ENCODE measurements at places on chromosomes 6 and 20. TPM values are rescaled to one million over a fixed set of nuclear protein-coding genes. Genes with fewer than 3 reads are reported as not detected.

DNA sequence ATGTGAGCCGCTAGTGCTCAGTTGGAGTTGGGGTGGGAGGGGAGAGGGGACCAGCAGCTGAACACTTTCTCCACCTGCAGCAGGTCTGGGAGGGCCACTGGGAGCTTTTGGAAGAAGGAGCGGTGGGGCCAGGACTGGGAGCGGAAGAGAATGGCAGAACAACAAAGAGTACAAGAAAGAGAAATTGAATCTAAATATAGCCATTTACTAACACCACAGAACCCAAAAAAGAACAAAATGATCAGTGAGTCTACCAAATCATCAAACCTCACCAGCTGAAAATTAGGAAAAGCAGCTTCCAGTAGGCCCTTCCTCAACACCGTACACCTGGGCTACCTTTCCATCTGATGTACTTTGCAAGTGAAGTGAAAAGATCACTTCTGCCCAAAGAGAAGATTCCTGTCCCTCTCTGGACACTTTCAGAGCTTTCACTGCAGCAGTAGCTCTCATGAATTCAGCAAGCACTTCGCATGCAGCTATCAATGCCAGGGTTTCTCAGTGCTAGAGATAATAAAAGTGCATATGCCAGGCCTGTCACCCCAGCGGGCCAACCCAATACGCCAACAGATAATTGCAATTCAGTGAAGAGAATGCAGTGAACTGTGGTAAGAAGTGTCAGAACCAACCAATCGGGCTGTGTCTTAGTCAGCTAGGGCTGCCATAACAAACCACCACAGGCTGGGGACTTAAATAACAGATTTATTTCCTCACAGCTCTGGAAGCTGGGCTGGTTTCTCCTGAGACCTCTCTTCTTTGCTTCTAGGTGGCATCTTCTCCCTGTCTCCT is 597 bp downstream of the LY86 start:
- peak overlapping the region; percentile 29 for H3K4me3 ChIP-seq
- H3K4me1 ChIP-seq = peaks cover 48% of the 10 kb centered on the region
- no peak for DNase-seq
- H3K36me3 ChIP-seq = no peaks in the 10 kb centered on the region

DNA sequence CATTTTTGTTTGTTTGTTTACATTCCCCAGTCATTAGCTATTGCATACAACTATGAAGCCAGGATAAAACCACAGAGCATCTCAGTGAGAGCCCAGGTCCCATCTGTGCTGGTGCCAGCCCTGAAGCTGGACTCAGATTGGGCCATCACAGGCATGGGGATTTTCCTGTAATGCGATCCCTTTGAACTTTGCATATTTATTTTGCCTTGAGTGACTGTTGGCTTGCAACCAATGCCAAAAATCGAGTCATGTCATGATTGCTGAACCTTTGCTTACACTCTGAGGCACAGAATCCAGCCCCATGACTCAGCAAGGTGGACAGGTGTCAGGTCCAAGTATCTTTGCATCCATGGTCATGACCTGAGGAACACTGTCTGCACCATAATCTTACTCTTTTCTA is 46.2 kb upstream of the GGTLC1 start:
- H3K27me3 ChIP-seq = no peaks in the 10 kb centered on the region
- DNase-seq = no peak
- H3K4me3 ChIP-seq = no peak overlapping the region
- H3K27ac ChIP-seq = no peak overlapping the region

DNA sequence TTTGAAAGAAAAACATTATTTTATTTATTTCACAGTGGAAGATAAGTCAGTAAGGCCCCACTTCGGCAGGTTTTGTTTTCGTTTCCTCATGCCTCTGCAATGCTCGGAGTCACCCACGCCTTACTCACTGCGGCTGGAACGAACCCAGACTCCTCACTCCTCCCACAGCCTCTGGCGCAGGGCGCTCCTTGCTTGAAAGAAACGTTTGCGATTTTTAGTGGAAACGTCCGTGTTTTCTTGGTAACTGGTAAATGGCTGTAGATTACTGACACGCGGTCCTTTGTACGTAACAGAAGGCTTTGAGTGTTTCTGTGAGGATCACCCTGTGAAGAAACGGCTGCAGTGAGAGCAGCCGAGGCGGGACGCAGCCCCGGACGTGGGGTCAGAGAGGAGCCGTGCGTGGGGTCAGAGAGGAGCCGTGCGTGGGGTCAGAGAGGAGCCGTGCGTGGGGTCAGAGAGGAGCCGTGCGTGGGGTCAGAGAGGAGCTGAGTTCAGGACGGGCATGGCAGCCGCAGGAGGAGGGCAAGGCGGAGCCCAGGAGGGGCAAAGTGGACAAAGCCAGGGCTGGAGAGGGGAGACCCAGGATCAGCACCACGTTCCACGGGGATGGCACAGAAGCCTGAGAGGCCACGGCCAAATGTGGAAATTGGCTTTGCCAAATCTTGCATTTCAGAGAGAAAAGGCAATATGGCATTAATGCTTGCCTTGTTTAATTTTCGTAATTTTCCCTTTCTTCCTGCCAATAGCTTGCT is 198.6 kb upstream of the THBS2 start:
- no peaks in the 10 kb centered on the region for H3K4me1 ChIP-seq
- no peak for DNase-seq
- H3K27me3 ChIP-seq = no peaks in the 10 kb centered on the region
- no peak overlapping the region for H3K27ac ChIP-seq

Gene MEI4
- not detected for total RNA-seq

Gene FRS3
- total RNA-seq = 9.9 TPM

- H3K4me3 ChIP-seq = no peak overlapping the region
- H3K4me1 ChIP-seq = no peaks in the 10 kb centered on the region
- no peaks in the 10 kb centered on the region for H3K36me3 ChIP-seq
- no peak overlapping the region for H3K27ac ChIP-seq
- DNase-seq = no peak
Measured at GRCh38 chr6:12973386-12973785, 256.8 kb downstream of the PHACTR1 start.

DNA sequence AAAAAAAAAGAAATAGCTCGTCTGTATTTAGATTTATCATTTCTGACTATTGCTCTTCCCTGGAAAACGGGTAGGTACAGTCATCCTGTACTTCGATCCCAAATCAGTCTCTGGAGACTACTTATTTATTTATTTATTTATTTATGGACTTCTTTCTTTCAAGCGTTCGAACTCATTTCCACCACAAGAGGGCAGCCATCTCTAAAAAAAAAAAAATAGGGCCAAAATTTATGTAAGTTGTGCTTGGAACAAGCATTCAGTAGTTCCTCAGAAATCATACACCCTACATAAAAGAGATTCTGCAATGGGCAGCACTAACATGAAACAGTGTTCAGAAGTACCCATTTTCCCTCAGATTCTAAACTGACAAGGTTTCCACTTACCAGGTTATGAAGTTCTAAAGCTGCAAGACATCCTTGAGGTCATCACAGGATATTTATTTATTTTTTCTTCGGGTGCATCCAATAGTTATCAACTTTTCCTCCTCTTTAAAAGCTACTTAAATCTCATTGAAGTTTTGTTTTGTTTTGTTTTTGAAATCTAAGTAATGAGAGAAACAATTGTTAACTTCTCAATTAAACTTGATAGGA is 1.9 kb upstream of the BMP2 start:
- no peaks in the 10 kb centered on the region for H3K36me3 ChIP-seq
- H3K4me3 ChIP-seq = no peak overlapping the region
- DNase-seq = no peak
- peaks cover 33% of the 10 kb centered on the region for H3K27me3 ChIP-seq
- H3K27ac ChIP-seq = no peak overlapping the region

All from T-cell (primary cell).